ENCODE measurements at places on chromosomes 7 and 10.

DNA sequence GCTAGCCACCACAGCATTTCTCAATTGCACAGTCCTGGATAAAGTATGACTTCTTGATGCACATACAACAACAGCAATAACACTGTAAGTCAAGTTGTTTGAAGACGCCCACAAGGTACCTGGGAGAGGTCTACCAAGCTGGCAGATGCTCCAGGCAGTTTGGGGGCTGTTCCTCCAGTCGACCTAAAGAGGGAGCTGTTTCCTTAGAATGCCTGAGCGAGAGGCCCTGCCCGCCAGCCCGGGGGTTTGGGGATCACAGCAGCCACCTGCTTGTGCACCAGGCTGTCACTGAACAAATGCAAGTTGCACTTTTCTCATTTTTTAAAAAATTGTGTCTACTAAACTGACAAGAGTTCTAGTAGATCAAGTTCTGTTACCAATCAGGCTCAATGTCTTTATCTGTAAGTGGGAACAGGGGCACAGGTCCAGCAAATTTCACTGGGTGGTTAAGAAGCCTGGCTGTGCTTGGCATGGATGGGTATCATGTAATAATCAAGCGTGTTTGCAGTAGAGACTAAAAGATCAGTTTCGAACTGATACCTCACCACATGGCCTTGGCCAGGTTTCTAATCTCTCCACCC, 193.8 kb upstream of the ADO start:
- DNase-seq, result peak; percentile 69

- no peak for DNase-seq
Observed at GRCh38 chr10:77231884-77232610, 405.6 kb downstream of the KCNMA1 start.

- DNase-seq, result no peak
Observed at GRCh38 chr7:116394106-116394505, 105.4 kb upstream of the CAV2 start.

DNA sequence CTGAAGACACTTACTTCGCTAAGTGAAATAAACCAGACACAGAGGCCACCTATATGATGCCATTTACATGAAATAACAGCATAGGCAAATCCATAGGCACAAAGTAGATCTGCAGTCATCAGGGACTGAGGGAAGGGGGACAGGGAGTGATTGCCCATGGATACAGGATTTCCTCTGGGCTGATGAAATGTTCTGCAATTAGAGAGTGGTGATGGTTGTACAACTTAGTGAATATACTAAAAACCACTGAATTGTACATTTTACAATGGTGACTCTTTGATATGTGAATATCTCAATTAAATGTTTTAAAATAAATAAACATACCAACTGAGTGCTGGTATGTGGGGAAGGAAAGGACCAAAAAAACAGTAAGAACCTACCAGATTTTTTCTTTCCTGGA, 20.4 kb downstream of the PPA1 start:
- DNase-seq, result no peak

- no peak for DNase-seq
Observed at GRCh38 chr10:43851030-43851429, 202.3 kb upstream of the ZNF32 start.

GRCh38 chr7:151657173-151657572, 137.5 kb upstream of the RHEB start:
- DNase-seq, result no peak

DNA sequence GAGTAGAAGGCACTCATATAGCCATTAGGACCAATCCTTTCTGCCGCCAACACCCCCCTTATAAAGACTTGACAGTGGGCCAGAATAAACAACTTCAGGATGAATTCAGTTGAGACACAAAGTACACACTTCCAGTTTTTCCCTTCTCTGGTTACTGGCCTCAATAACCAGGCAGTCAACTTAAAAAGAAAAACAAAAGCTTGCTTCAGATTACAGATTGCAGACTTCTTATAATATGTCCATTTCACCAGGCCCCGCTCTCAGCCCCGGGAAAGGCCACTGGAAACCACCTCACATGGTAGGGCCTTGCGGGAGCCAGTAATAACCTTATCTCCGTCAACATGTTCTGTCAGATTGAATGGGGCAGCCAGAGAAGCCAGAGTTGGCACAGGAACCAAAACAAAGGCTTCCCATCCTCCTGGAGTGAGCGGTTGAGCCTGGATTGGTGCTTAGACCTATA, 108.8 kb downstream of the EGFR start:
- no peak for DNase-seq

GRCh38 chr10:89576022-89576421, 40.6 kb upstream of the SLC16A12 start:
- no peak for DNase-seq

GRCh38 chr10:69929575-69929974, 123.1 kb upstream of the MACROH2A2 start:
- DNase-seq, result no peak

DNA sequence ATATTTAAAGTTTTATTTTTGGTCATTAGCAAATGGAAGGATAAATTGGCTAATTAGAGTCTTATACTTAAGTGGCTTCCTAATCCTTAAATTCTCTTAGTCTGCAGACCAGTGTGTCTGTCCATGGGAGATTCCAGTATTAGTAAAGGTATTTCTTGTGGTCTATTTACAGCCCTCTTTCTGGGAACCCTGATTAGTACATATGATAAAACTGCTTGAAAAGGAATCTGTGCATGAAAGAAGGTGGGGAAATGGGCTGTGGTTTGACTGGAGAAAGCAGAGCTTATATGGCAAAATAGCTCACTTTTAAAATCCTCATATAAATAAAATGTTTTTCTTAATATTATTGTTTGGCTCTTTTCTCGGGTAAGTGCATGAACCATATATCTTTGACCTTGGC, 124.5 kb upstream of the RHOBTB1 start:
- DNase-seq, result no peak

All from common myeloid progenitor, CD34-positive (primary cell).